ENCODE measurements at places on chromosomes 1 and 21.

DNA sequence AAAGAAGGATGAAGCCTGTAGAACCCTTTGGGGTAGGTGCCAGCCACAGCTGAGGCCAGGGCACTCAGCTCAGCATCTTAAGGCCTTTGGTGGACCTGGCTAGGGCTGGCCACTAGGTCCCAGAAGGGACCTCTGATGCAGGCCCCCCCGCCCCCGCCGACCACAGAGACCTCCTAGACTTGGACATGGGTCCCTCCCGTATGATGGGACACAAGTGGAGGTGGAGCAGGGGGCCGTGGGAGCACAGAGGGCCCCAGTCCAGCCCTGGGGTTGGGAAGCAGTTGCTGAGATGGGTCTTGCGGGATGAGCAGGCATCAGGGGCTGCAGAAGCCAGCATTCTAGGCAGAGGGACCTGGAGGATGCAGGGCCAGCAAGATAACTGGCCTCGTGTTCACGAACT is 3.2 kb downstream of the B4GALT2 start:
- DNase-seq: no peak

- no peak for DNase-seq
Observed at GRCh38 chr1:27348861-27349783, 7.3 kb downstream of the SYTL1 start.

DNA sequence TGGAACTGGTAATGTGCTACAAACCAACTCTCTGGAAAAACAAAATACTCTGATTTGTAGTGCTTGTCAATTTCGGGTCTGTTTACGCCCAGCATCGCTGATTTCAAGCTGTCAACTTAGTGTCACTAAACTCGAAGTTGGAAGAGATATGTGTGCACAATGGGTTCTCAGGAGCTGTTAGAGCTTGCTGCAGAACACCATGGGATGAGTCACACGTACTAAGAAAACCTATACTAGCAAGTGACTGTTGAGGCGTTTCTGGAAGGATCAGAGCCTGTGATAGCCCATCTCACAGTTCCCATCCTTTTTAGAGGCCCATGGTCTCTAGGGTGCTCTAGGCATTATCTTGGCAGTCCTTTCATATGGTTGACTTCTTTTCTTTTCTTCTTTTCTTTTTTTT is 14.3 kb downstream of the GMEB1 start:
- no peak for DNase-seq

GRCh38 chr1:27021354-27022031 is 8.8 kb upstream of the TENT5B start:
- no peak for DNase-seq

DNA sequence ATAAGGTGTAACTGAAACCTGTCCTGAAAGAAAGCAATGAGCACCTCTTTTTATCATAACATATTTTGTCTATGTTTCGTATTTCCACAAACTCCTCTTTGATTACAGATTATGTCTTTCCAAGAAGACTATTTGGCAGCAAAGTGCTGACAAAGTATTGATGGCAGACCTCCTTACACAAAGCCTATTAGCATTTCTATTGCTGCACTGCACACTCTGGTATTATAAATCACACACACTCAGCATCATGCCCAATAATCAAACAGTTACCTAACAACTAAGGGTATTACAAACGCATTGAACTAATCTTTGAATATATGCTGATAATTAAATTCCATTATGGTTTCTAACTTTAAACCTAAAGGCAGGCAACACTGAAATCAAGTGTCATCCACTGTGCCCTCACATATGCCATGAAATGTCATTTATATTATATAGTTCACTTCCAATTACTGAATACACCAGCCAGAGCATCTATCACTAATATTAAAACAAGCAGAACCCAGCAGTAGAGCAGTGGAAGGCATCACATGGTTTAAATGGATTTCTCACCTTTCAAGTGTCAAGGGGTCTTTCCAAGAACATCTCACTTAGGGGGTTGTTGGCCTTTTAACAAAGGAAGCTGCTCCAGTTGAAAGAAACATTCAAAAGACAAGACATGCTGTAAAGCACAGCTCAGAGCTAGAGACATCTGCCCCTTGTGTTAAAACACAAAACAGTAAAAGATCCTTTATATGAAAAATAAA is 239.1 kb downstream of the RERE start:
- no peak for DNase-seq

DNA sequence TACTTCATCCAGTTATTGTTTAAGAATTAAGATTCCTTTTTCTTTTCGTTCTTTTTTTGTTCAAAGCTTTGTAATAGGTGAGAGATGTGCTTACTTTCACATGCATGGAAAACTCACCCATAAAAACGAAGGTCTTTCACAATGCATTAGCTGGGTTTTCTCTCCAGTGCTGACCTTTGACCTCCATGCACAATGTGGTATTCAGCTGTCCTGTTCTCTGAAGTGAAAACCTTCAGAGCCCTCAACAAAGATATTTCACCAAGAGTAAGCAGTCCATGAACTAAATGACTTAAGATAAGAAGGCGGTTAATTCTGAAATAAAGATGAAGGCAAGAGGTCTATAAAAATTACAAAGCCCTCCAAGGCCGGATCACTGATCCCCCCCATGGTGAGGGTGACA is 77.1 kb upstream of the IPO9 start:
- DNase-seq: no peak

GRCh38 chr1:152141971-152142584 is 16.9 kb downstream of the RPTN start:
- no peak for DNase-seq

DNA sequence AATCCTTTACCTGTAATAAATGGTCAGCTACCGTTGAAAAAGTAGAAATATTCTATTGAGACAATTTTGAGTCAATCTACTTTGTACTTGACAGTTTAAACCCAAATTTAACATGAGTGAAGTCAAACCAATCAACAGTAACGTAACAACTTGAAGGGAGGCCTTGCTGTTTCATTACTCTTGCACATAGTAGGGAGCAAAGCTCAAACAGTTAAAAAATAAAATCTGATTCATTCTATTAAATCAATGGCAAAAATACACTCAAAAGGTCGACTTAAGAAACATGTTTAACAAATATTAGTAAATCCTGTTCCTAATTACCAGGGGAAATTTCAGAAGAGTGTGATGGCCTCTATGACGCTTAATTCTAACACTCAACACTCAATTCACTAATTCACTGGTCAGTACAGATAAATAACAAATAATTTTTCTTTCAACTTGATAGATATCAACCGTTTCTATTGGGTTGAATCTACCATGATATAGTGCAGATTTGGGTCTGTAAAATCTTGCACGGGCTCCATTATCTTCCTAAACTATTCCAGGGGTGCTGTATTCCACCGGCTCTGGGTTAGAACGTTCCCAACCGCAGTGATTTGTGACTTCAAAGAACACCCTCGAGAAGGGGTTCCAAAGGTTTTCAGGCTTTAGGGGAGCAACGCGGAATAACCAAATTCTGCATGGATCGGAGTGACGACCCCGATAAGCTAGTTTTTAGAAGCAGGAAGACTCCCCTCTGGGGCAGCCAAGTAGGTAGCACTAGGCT is 1.4 kb downstream of the TARBP1 start:
- DNase-seq: no peak

- DNase-seq: no peak
Observed at GRCh38 chr1:17032741-17033140, 21.0 kb upstream of the ATP13A2 start.

GRCh38 chr1:6745073-6745472 is 40.2 kb upstream of the CAMTA1 start:
- DNase-seq: peak; percentile 34

GRCh38 chr1:211334986-211335385 is 8.4 kb downstream of the TRAF5 start:
- no peak for DNase-seq
